ENCODE measurements at places on chromosomes 12 and 14.

- DNase-seq, result no peak
Observed at GRCh38 chr12:12735301-12735700, 18.1 kb downstream of the CDKN1B start.

DNA sequence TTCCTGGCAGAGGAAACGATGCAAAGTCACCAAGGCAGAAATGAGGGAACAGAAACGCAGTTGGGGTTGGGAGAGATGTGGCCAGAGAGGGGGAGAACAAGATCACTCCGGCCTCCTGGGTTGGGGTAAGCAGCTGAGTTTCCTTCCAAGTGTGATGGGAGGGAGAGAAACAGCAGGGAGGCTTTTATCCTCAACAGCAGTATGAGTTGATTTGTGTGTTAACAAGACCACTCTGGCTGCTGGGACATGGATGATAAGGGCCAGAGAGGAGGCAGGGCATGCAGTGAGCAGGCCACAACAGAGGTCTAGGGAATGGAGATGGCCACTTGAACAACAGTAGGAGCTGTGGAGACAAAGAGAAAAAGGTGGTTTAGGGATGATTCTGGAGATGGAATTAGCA, 66.8 kb downstream of the GLRX5 start:
- no peak for DNase-seq

DNA sequence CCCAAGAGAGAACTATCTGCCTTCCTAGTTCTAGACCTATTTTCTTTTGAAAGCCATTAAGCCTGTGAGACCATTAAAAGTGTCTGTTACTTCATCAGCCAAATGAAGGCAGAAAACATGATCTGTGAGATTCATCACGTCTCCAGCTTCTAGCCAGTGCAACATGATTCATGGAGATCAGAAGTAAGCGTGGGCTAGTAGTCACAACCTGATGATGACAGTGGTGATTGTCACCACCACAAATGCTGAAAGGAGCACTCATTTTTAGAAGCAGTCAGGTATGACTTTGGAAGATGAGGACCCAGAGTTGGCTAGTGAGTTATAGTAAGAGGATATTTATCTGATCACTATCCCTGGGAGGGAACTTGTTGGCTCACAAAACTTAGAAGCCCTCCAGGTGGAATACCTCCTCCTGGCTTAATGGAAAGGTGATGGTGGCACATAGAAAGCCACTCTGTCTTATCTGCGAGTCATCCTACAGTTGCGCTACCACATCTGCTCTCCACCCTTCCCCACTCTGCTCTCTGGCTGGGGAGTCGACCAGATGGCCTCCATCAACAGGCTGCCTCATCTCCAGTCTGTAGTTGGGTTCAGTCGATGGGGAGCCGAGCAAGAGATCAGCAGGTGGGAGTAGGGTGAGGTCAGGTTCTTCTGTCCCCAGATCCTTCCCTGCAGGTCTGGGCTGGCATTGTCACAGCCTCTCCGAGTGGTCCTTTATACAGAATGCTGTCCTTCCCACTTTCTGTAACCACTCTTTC, 317.6 kb upstream of the FKBP4 start:
- no peak for DNase-seq

DNA sequence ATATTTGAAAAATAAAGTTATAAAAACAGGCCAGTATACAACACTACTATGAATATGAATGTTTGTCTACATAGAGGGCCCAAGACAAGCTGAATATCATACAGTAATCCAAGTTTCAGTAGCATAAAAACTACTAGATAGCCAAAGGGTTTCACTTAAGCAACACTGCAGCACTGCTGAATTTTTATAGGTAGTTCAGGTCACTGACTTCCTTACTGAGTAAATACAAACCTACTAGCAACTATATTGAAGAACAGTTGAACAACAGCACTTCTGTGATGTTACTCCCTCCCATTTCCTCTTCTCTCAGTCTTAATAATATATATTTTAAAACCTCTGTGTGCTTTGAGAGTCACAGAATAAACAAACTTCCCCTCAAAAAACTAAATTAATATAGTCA, 42.7 kb downstream of the GTF2A1 start:
- DNase-seq, result no peak

GRCh38 chr12:13784504-13784903, 196.9 kb downstream of the GRIN2B start:
- no peak for DNase-seq

GRCh38 chr12:12349711-12350665, at the start of gene MANSC1:
Gene MANSC1, minus strand, starts transcription at chr12:12350242. Its CDS starts 6,928 bp downstream, at chr12:12343314.
- DNase-seq, result peak; percentile 64

DNA sequence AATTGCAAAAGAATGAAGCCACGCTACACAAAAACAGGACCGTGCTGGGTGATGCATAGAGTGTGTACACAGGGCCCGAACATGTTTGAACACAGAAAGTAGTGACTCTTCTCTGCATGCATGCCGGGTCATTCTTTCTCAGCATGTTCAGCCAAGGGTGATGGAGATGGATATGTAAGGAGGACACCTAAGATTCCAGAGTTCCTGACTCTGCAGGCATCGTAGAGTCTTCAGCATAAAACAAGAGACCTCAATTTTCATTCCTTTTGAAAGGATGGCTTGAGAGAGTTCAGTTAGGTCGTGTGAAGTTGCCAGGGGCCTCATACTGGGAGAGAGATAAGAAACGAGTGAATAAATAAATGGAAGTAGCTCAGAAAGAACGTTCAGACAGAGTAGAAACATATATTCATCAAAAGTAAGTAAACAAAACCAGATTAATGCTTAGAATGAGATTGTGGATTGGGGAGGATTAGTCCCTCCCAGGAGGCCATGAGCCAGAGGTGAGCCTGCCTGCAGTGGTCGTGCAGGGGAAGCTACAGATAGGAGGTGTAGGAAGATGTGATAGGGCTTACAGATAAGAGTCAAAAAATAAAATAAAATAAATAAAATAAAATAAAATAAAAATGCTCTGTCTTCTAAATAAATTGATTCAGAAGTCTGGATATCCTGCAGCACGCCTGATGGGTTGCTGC, 27.6 kb upstream of the SEL1L start:
- no peak for DNase-seq

DNA sequence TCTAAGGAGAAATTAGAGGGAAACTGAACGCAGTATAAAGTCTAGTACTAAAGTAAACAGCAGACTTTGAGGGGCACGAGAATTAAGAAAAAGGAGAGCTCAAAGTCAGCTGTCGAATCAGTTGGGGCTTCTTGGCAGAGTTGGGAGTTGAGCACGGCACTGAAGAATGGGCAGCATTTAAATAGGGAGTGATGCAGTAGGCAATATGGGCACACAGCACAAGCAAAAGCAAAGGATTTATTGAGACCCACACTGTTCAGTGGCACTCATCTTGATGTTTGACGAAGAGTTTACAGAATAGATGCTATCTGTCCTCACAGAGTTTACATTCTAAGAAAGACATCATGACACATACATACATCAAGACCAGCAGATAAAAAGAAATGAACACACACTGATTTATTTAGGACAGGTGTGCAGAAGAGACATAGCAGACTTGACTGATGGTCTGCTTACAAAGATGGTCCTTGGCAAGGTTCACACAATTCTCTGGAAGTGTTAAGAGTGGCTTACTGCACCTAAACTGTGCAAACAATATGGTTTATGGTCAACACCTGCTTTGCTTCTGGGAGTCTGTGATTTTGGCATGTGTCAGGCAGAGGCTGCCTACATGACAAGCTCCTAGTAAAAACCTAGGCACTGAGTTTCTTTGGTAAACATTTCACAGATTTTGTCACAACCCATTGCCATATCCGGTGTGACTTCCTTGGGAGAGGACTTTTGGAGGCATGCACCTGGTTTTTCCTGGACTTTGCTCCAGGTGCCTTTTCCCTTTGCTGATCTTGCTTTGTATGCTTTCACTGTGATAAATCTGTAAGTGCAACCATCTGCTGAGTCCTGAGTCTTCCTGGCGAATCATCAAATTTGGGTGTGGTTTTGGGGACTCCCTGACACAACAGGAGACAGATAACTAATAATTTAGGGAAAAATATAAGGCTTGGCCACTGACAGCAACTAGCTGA, 26.3 kb downstream of the ALKBH1 start:
- DNase-seq, result no peak

Measured in anterior cingulate cortex (tissue), 58 donors.